Left ventricle myocardium inferior (tissue), 1 donor: ENCODE measurements at places on chromosomes 1 and 21.

- DNase-seq = no peak
These were observed 3.7 kb upstream of the SEMA4A start for GRCh38 chr1:156149374-156150332.

GRCh38 chr21:38376693-38377092, 119.9 kb downstream of the KCNJ15 start:
- peak; percentile 22 for DNase-seq

- no peak for DNase-seq
These were observed 94.3 kb downstream of the PSMG1 start for GRCh38 chr21:39088831-39089380.

DNA sequence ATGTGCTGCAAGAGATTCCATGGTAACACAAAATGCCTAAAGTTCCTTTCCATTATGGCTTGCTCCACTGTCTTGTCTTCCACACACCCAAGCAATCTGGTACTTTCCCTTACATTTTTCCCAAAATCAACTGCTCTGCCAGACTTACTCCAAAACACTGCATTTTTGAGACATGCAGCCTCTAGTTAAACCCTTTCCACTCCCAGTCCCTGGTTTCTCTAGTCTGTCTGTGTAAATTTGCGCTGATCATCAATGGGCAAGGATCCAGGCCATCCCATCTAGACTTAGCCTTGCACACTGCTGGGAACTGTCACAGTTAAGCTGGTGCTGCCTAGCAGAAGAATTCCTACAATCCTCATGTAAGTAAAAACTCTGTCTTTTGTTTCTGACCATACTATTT, 47.8 kb downstream of the DAB1 start:
- DNase-seq = no peak

DNA sequence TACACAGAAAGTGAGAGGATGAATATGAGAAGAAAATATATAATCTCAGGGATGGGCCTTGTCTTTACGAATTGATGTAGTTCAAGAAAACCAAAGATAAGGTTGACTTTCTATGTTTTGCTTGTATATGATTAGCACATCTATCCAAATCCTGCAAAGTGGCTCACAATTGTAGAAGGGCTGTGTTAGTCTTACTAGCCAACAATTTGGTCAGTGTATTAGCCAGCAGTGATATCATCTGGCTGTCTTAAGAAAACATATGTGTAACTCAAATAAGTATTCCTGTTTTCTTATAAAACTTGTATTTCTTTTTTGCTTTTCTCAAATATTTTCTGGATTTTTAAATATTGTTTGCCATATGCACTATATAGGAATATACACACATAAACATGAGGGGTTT, 5.5 kb downstream of the SDCCAG8 start:
- no peak for DNase-seq

DNA sequence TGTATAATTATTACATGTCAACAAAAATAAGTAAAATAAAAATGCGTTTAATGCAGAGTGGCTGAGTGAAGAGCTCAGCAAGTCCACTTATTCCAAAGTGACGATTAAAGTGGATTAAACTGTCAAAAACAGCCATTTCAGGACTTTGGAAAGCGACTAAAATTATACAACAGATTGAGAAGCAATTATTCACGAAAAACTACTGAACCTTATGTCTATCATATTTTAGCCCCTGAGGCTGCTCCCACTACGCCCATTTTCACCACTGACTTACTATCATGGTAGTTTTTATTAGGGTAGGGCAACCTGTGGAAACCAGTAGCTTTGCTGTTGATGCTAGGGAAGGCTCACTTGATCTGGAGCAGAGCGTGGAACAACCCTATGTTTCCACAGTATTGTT, 114.3 kb upstream of the GPR52 start:
- no peak for DNase-seq

DNA sequence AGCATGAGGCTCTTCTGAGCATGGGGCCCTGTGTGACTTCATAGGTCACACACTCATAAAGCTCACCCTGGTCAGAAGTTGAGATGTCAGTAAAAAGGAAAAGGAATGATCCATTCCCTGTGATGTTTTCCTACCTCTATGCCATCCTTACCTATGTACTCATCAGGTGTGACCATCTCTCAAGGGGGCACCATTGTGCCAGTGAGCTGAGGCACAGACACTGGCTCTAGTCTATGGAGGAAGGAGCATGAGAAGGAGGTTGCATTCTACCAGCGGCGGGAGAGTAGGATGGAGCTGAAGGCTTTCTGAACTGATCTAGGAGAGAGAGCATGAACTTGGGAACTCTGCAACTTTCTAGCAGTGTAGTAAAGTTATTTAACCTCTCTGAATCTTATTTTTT, 65.8 kb upstream of the RGL1 start:
- DNase-seq = no peak

DNA sequence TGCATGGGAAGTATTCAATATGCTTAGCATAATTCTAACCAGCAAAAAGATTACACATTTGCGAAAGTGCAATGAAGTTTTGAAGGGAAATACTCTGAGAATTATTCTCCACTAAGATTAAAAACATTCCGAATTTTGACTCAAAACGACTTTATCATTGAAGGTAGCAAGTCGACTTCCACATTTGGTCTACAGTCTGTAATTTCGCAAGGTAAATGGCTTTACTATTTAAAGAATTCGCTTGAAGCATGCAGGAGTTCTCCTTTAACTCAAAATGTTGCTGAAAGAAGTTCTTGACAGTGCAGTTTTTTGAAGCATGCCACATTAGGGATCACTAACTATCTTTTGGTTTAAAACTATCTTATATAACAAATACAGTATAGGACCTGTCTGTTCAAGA, 161.0 kb upstream of the HP1BP3 start:
- no peak for DNase-seq

- no peak for DNase-seq
These were observed 22.2 kb downstream of the OPTC start for GRCh38 chr1:203516184-203516583.

DNA sequence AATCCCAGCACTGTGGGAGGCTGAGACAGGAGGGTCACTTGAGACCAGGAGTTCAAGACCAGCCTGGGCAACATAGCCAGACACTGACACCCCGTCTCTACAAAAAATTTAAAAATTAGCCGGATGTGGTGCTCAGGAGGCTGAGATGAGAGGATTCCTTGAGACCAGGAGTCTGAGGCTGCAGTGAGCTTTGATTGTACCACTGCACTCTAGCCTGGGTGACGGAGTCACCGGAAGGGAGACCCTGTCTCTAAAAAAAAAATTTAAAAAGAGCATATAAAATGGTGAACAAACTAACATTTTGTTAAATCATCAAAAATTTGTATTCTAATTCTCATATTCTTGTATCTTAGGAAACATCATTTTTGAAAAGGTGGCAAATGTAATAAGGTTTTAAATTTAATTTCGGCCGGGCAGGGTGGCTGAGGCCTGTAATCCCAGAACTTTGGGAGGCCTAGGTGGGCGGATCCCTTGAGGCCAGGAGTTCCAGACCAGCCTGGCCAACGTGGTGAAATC, 27.1 kb downstream of the MAB21L3 start:
- DNase-seq = no peak

DNA sequence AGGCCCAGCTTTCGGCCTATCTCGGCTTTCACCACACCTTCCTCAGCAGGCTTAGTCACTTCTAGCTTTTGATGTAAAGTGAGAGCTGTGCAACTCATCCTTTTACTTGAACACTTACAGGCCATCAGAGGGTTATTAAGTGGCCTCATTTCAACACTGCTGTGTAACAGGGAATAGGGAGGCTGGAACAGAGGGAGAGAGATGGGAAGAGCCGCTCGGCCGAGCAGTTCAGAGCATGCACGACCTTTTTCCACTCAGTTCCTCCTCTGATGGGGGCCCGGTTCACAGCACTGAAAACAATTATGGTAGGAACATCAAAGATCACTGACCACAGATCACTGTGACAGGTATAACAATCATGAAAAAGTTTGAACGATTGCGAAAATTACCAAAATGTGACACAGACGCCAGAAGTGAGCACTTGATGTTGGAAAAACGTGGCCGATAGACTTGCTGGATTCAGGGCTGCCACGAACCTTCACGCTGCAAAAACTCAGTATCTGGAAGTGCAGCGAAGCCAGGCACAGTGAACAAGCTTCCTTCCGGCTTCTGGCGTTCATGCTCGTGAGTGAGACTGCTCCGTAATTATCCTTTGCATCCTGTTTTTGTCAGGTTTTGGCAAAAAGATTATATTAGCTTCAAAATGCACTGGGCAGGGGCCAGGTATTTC, 28.6 kb downstream of the AGPAT3 start:
- DNase-seq = no peak

GRCh38 chr1:237877631-237878030, 13.1 kb downstream of the ZP4 start:
- DNase-seq = no peak

GRCh38 chr1:44648529-44649250, 25.6 kb downstream of the TMEM53 start:
- DNase-seq = no peak
